ENCODE measurements at places on chromosomes 3 and 15.
A peak's percentile ranks its signal among the peaks of the same experiment; 100 is the strongest.

GRCh38 chr3:22392859-22393258, 641.8 kb upstream of the ZNF385D start:
- H3K4me1 ChIP-seq, result no peaks in the 10 kb centered on the region
- no peak for DNase-seq
- no peaks in the 10 kb centered on the region for H3K36me3 ChIP-seq
- H3K27me3 ChIP-seq, result no peaks in the 10 kb centered on the region
- no peak overlapping the region for H3K4me3 ChIP-seq

- H3K27ac ChIP-seq, result peak overlapping the region; percentile 33
- no peaks in the 10 kb centered on the region for H3K36me3 ChIP-seq
- DNase-seq, result peak; percentile 51
- H3K27me3 ChIP-seq, result no peaks in the 10 kb centered on the region
- no peak overlapping the region for H3K4me3 ChIP-seq
Measured at GRCh38 chr3:184679056-184679816, 32.6 kb downstream of the MAGEF1 start.

GRCh38 chr15:52518487-52519371, 10.0 kb downstream of the MYO5A start:
- no peaks in the 10 kb centered on the region for H3K4me1 ChIP-seq
- no peak for DNase-seq
- no peaks in the 10 kb centered on the region for H3K36me3 ChIP-seq
- no peak overlapping the region for H3K4me3 ChIP-seq

GRCh38 chr3:50162034-50162883, 7.1 kb downstream of the SEMA3F start:
- no peak overlapping the region for H3K27ac ChIP-seq
- H3K4me3 ChIP-seq, result no peak overlapping the region
- peaks cover 73% of the 10 kb centered on the region for H3K4me1 ChIP-seq
- peaks cover under 1% of the 10 kb centered on the region for H3K27me3 ChIP-seq
- no peak for DNase-seq
- peaks cover 48% of the 10 kb centered on the region for H3K36me3 ChIP-seq

DNA sequence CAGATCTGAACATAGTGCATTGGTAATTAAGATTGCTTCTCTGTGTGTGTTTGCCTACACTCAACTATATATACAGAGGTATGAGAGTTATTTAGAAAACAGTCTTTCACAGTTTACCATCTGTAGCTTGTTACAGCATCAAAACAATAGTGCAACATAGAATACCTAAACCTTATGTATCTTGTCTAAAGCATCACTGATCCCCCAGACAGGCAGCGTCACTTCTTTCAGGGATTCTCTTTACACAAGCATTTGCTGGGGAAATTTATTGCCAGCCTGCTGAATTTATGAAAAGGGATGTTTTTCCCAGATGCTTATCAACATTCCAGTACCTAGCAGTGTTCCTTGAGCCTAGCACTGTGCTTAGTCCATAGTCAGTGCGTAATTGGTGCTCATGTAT, 195.8 kb upstream of the COL8A1 start:
- H3K36me3 ChIP-seq, result no peaks in the 10 kb centered on the region
- no peak overlapping the region for H3K4me3 ChIP-seq
- no peaks in the 10 kb centered on the region for H3K27me3 ChIP-seq

DNA sequence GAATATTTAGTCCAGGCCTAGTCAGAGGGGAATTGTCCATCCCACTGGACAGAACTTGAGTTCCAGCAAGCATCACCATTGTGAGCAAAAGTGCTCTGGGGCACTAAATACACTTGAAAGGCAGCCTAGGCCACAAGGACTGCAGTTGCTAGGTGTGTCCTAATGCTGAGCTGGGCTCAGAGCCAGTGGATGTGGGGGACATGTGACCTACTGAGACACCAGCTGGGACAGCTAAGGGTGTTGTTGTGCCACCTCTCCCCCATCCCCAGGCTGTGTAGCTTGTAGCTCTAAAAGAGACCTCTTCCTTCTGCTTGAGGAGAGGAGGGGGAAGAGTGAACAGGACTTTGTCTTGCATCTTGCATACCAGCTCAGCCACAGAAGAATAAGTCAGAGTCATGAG, 120.9 kb downstream of the DTWD1 start:
- no peaks in the 10 kb centered on the region for H3K4me1 ChIP-seq
- H3K36me3 ChIP-seq, result no peaks in the 10 kb centered on the region
- H3K27me3 ChIP-seq, result no peaks in the 10 kb centered on the region
- no peak overlapping the region for H3K27ac ChIP-seq
- no peak overlapping the region for H3K4me3 ChIP-seq

DNA sequence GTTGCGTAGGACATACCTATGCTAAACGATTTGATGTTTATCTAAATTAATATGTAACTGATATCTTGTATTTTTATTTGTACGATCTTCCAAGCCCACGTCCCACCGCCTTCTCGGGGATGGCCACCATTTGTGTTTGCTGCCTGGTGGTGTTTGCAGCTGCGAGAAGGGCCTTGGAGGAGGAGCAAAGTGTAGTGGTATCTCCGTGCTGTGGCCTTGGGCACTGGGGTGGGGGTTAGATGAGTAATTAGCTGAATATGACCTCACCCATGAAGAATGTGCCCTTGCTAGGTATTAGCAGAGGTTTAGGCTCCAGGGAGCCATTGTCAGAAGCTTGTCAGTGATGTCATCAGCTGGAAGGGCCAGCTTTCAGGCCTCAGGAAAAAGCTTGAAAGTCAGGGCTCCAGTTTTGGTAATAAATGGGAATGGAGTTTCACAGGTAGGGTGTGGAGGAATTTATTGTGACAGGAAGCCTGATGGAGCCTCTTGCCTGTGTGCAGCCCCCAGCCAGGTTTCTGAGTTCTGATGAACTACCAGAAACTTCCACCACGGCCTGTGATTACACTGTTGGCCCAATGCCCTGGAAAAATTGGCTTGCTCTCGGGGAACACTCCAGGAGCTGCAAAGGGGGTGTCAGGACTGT, 41.0 kb downstream of the FLNB start:
- H3K27ac ChIP-seq, result peak overlapping the region; percentile 17
- peaks cover 8% of the 10 kb centered on the region for H3K4me1 ChIP-seq
- no peaks in the 10 kb centered on the region for H3K36me3 ChIP-seq
- H3K4me3 ChIP-seq, result no peak overlapping the region
- no peak for DNase-seq

DNA sequence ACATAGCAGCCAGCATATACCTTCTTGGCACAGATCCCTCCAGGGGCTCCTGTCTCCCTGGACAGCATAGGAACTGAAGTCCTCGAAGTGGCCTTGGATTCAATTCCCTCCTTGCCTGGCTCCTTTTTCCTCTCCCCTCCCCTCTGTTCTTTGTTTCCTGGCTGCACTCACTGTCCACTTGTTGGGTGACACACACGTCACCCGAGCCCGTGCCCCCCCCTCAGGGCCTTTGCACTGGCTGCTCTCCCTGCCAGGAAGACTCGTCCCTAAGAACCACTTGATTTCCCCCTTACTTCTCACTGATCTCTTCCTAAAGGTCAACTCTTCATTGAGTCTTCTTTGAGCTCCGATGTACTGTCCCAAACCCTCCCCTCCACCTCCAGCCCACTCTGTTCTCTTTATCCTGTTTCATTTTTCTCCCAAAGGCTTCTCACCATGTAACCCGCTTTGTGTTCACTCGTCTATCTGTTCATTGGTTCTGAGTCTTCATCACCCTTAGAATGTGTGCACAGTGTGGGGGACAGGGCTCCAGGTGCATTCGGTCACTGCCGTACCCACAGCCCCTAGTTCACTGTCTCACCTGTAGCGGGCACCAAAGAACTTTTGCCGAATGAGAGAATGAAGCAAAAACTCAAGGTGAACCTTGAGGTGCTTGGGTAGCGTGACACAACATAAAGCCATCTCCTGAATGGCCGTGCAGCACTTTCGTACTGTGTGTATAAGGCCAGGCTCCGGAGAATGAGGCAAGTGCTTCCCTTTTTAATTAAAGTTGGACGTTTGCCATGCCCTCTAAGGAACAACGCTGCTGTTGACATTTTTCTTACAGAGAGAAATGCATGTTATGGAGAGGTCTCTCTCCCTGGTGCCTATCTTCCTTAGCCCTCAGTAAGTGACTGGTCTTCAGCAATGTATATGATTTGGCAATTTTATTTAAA, 74.0 kb downstream of the CHRNA7 start:
- no peak for DNase-seq
- H3K36me3 ChIP-seq, result no peaks in the 10 kb centered on the region
- no peak overlapping the region for H3K4me3 ChIP-seq
- H3K4me1 ChIP-seq, result peaks cover 10% of the 10 kb centered on the region

- H3K4me3 ChIP-seq, result no peak overlapping the region
- no peaks in the 10 kb centered on the region for H3K4me1 ChIP-seq
- no peaks in the 10 kb centered on the region for H3K36me3 ChIP-seq
Measured at GRCh38 chr15:81723701-81724100, 322.1 kb downstream of the MEX3B start.

DNA sequence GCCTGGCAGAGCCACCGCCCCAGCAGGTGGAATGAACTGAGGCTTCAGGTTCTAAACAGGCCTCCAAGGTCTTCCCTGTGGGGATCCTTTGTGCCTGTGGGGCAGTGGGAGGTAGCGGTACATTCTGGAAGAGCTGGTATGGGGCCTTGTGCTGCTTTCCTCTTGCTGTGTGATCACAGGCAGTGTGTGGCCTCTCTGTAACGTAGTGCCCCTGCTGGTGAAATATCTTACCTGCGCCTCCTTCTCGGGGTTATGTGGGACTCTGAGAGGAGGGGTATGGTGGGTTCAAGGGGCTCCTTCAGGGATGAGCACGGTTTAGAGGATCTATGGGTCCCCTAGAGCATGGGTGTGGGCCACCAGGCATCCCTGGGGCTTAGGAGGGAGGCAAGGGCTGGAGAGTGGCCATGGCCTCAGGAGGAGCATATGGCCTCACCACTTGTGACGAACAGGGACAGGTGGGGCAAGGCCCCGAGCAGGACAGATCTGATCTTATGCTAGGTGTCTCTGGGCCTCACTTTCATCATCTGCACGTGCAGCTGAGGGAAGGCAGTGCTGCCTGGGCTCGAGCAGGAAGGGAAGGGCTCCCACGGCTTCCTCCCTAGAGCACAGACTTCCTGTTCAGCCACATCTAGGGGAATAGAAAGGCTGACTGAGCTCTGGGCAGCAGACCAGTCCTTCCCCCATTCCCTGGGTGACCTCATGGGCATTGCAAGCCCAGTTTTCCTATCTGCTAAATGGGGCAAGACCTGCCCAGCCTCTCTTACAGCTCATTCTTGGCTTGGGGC, 1.9 kb upstream of the ALS2CL start:
- no peak overlapping the region for H3K27ac ChIP-seq
- no peaks in the 10 kb centered on the region for H3K36me3 ChIP-seq
- H3K27me3 ChIP-seq, result peaks cover 22% of the 10 kb centered on the region
- no peak overlapping the region for H3K4me3 ChIP-seq

All from spinal cord (tissue), 10 donors.